Esophagus squamous epithelium (tissue), 5 donors: ENCODE measurements at places on chromosomes 5 and 9. TPM values are rescaled to one million over a fixed set of nuclear protein-coding genes. Genes with fewer than 3 reads are reported as not detected.

DNAJC18 gene
- total RNA-seq: 5.1 TPM

DNA sequence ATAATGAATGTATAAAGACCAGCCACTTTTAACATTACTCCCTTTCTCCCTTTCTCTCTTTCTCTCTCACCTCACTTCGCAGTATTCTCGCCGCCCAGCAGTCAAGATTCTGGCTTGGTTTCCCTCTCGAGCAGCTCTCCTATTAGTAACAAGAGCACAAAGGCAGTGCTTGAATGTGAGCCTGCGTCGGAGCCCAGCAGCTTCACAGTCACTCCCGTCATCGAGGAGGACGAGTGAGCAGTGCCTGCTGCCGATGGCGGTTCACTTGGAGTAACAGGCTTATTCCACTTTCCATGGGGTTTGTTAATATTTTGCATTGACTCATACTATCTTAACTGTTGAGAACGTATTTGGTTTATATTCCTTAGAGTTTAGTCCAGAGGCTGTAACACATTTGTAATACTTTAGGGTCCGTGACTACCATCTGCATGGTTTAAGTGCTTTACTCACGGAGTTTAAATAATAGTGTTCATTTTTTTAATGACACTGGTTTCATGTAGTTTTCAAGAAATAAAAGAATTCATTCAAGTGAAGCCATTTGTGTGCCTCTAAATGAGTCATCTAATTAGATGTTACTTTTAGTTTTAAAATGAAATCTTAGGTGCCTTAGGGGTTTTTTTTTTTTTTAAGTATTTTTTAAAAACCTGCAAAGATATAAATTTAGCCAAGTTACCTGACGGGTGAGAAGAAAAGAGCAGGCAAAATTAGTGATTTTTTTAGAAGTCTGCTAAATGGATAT, 8.4 kb upstream of the DMRT3 start:
- no peaks in the 10 kb centered on the region for H3K36me3 ChIP-seq
- peaks cover 100% of the 10 kb centered on the region for H3K27me3 ChIP-seq
- no peak for DNase-seq
- peak overlapping the region; percentile 8 for H3K4me3 ChIP-seq
- no peak overlapping the region for H3K27ac ChIP-seq
- peaks cover 60% of the 10 kb centered on the region for H3K4me1 ChIP-seq

C9orf153 gene
- total RNA-seq: not detected

DNA sequence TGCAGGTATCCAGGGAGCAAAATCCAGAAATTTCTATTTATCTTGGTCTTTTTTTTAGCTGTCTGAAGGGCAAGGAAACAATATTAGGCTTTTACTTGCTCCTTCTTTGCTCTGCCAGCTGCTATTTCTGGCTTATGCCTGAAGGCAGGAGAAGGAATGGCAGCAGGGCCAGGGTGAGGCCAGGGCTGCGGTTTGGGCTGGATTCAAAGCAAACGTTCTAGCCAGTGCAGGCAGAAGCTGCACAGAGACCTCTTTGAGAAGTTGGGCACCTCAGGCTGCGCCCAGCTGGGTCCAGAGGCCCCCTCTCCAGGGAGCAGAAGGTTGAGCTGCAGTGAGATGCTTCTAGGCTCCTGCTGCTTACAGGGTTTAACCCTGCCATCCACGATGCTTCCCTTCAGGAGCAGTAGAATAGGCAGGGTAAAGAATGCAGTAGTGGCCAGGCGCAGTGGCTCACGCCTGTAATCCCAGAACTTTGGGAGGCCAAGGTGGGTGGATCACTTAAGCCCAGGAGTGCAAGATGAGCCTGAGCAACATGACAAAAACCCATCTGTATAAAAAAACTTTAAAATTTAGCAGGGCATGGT, 201.2 kb downstream of the ADCY2 start:
- no peaks in the 10 kb centered on the region for H3K27me3 ChIP-seq
- peaks cover 6% of the 10 kb centered on the region for H3K4me1 ChIP-seq
- H3K27ac ChIP-seq: no peak overlapping the region
- no peak overlapping the region for H3K4me3 ChIP-seq
- H3K36me3 ChIP-seq: no peaks in the 10 kb centered on the region

MVB12B gene
- total RNA-seq: 5.2 TPM

SHOC1 gene
- total RNA-seq: 0.15 TPM
